Stimulated activated CD4-positive, alpha-beta T cell treated with anti-CD3 and anti-CD28 coated beads, Interleukin-1b, Interleukin-23, amount 100 ng/mL, for 24 hours (primary cell): ENCODE measurements at places on chromosomes 2 and 18.

- no peak for DNase-seq
These were observed 104.6 kb downstream of the LDLRAD4 start for GRCh38 chr18:13323186-13323585.

DNA sequence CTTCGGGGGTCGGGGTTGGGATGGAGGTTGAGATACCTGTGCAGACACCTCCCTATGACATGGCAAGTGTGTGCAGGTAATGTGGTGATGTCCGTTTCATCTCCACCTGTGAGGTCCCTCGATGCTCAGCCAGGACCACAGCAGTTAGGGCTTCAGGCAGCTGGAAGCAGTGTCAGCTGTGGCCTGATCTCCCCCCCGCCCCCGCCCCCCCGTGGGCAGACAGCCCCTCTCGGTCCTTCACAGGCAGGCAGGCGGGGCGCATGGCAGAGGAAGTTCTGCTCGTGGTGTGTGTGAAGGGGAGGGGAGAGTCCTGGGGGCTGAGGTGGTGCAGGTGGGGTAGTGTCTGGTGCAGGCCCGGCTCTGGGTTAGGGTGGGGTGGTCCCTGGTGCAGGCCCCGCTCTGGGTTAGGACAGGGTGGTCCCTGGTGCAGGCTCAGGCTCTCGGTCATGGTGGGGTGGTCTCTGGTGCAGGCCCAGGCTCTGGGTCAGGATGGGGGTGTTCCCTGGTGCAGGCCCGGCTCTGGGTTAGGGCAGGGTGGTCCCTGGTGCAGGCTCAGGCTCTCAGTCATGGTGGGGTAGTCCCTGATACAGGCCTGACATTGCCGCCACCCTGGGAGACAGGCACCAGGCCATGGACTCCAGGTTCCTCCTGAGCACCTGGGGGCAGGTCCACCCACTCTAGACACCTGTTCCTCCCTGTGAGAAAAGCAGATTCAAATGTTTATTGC lies 94.3 kb downstream of the NFATC1 start:
- DNase-seq: no peak

- DNase-seq: no peak
These were observed 4.7 kb upstream of the KCNE4 start for GRCh38 chr2:223047260-223047761.

DNA sequence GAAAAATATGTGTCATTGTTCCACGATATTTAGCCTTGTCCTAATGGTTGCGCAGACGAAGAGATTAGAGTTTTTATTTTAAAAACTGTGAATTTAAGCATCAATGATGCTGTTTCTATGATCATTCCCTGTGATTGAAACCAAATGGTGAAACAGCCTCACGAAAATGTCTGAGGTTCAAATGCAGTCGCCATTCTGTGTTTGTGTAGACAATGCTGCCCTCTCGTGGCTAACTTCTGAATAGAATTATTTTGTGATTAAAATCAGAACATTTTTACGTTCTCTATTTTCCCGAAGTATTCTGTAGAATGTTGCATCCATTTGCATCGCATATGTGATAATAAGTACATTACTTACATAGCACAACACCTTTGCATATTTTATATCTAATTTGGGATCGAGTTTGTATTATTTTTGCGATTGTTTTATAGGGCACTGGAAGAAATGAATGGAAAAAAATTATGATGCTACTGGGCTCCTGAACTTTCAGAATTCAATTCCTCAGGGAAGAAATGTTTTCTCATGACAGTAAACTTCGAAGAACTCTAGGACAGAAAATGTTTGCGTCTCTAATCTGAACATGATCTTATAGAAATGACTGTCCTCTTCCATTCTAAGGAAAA lies 54.8 kb upstream of the CREB1 start:
- DNase-seq: peak; percentile 17

- DNase-seq: no peak
These were observed 227.3 kb downstream of the ZBTB7C start for GRCh38 chr18:48181857-48182256.

GRCh38 chr2:74105413-74105812 lies 42.3 kb downstream of the BOLA3 start:
- DNase-seq: no peak

DNA sequence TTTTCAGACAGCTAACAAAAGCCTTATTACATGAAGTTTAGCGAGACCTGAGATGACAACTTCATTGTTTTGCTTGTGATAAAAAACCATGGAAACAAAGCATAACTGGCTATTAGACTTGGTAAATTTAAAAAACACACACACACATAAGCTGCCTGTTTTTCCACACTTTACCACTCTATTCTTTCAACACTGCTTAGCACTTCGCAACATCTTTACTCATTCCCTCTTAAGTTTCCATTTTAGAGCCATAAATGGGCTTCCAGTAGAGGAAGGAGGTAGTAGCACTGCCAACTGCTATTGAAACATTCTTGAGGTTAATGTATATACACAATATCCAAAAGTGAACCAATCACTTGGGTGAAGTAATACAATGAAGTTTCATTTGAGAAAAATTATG lies 54.1 kb downstream of the BAZ2B start:
- no peak for DNase-seq

- DNase-seq: no peak
These were observed 60.9 kb upstream of the TWIST2 start for GRCh38 chr2:238786792-238787490.

DNA sequence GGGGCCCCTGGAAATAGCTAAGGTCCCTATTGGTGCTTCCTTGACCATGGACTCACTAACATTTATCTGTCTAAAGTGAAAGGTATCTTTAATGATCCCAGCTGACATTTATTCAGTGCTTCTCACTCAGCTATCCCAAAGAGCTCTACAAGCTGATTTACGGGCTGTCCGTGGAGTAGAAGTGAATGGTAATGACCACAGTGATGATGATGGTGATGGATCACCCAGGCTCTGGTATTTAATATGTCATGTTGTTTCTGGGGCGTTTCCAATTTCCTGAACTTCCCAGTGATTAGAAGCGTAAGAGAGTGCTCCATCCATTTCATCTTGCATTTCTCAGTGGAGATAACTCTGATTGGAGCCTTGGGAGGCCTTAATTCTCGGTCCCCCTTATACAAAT lies 304.3 kb downstream of the HRH4 start:
- DNase-seq: no peak

GRCh38 chr2:191836853-191837769 lies 9.8 kb downstream of the CAVIN2 start:
- DNase-seq: no peak

- DNase-seq: no peak
These were observed 33.1 kb downstream of the CHN1 start for GRCh38 chr2:174971868-174972781.

- no peak for DNase-seq
These were observed 157.3 kb downstream of the ARHGAP28 start for GRCh38 chr18:6886797-6887330.

DNA sequence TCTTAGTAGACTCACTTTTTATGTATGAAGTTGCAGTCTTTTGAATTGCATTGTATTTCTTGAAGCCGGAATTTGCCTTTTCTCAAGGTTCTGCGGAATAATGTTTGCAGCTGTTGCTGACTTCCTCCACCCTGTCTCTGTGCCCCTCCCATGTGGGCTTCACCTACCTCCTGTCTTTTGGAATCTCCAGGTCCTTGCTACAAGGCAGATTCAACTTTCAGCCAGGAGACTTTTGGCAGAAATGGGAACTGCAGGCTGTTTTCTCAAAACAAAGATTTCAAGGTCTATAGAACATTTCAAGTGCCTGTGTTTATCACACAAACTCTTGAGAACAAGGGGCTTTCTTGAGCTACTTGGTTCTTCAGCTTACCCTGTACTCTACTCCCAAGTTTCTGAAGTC lies 25.6 kb downstream of the ZNF236 start:
- DNase-seq: no peak

DNA sequence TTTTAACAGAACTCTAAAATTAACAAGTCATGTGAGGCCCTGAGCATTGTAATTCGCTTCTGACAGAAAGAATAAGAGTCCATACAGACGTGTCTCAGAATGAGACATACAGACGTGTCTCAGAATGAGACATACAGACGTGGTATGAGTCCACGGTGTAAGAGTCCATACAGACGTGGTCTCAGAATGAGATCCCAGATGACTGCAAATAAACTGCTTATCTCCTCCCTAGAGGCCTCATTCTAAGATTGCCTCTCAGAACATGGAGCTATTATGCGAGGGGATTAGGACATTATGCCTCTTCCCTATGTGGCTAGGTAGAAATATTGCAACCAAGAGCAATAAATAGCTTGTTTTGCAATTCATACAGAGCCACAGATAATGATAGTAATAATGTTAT lies 63.9 kb downstream of the NEB start:
- no peak for DNase-seq

- no peak for DNase-seq
These were observed 28.4 kb downstream of the GREB1L start for GRCh38 chr18:21270453-21270852.

- DNase-seq: no peak
These were observed 56.2 kb downstream of the ZCCHC2 start for GRCh38 chr18:62578980-62579511.

- no peak for DNase-seq
These were observed 67.5 kb upstream of the FN1 start for GRCh38 chr2:215503381-215503780.

DNA sequence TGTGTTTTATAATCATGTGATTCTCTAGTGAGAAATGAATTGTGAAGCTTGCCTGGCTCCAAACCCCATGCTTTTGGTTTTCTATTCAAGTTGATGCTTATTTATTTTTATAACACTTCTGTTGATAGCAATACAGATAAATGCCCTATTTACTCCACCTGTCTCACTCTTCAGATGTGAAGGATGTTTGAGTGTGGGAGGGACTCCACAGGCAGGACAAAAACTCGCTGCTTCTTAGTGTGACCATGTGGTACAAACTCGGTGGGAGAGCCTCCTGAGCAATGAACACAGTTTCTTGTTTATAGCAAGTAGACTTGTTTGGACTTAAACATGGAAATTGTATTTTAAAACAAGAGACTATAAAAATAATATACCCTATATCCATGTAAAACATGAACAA lies 219.7 kb downstream of the GULP1 start:
- no peak for DNase-seq

GRCh38 chr2:85830645-85831044 lies 58.1 kb downstream of the ST3GAL5 start:
- no peak for DNase-seq

GRCh38 chr2:9112079-9112721 lies 94.4 kb upstream of the ASAP2 start:
- no peak for DNase-seq

- no peak for DNase-seq
These were observed 112.0 kb upstream of the CTDP1 start for GRCh38 chr18:79567481-79568147.

GRCh38 chr2:68357605-68358337 lies 7.3 kb upstream of the PLEK start:
- no peak for DNase-seq

DNA sequence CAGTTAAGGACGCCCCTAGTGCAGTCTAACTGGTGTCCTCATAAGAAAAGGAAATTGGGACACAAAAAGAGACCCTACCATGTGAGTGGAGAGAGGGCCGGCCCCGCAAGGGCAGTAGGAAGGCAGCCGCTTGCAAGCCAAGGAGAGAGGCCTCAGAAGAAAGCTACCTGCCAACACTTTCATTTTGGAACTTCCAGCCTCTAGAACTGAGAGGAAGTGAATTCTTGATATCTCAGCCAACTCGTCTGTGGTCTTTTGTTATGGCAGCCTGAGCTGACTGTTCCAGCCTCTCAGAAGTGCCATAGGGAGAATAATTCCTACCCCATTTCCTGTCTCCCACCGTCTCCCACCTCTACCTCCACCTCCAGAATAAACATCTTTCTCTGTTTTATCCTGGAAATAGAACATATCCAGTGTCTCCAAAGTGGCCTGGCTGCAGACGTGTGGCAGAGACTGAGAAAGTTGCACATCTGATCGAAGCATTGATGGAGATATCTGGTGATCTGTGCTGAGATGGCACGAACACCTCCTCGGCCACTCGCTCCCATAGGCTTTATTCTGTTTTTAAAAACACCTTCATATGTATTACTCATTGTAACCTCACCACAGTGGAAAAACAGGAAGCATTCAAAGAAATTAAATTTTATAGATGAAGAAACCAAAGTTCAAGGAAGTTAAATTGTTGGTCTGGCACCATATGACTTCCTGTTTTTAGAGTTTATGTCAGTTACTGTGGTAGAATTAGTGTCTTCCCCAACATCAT lies 39.5 kb upstream of the MARCO start:
- DNase-seq: no peak

GRCh38 chr2:217147818-217148217 lies 288.0 kb upstream of the TNP1 start:
- DNase-seq: no peak

DNA sequence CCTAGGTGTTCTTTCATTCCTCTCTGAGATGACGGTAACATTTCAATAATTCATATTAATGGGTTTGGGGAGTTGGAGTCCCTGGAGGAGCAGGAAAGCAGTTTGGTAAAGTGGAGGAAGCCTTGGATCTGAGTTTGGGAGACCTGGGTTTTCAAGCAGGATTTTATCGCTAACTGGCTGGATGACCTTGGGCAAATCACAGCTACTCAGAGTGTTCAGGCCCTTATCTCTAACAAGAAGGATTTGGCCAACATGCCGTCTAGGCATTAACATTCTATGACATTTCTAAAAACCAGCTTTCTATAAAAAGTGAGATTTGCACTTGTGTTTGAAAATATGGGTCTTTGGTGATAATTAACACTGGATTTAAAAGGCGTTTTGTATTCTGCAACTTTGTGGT lies 59.7 kb upstream of the MEX3C start:
- no peak for DNase-seq

DNA sequence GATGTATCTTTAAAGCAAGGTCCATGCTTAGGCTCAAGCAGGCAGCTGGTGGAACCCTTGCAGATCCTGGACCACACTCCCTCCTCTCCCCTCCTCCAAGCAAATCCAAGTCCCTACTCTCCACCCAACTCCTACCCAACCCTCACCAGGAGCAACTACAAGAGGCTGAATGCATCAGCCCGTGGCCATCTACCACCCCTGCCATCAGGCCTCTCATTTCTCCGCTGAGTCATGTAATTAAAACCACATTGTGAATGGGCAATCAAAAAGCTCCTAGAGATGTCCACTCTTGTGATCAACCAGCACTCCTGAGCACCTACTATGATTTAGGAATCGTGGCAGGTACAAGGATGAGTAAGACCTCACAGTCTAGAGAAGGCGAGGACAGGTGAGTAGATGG lies 142.2 kb upstream of the CAPN13 start:
- DNase-seq: no peak

GRCh38 chr2:133489641-133490410 lies 78.4 kb downstream of the NCKAP5 start:
- no peak for DNase-seq

DNA sequence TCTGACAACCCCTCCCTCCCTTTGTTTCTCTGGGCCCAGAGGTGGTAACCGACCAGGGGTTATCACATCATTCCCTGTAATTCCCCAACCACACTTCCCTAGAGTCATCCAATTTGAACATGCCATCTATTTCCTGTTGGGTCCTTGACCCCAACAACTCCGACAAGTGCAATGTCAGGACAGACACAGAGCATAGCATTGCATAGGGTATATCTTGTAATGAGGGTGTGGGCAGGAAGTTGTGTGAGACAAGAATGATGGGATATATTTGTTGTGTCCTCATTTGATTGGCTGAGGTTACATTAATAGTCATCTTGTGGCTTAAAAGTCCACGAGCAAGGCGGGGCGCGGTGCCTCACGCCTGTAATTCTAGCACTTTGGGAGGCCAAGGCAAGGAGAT lies 33.4 kb upstream of the CNOT11 start:
- no peak for DNase-seq
